ENCODE measurements at places on chromosomes 2 and 18.

GRCh38 chr2:15756011-15756550, 164.4 kb downstream of the DDX1 start:
- DNase-seq = no peak

GRCh38 chr2:236259371-236259770, 4.8 kb downstream of the ASB18 start:
- DNase-seq = no peak

- DNase-seq = no peak
Observed at GRCh38 chr18:38932752-38933151, 1367.2 kb upstream of the CELF4 start.

DNA sequence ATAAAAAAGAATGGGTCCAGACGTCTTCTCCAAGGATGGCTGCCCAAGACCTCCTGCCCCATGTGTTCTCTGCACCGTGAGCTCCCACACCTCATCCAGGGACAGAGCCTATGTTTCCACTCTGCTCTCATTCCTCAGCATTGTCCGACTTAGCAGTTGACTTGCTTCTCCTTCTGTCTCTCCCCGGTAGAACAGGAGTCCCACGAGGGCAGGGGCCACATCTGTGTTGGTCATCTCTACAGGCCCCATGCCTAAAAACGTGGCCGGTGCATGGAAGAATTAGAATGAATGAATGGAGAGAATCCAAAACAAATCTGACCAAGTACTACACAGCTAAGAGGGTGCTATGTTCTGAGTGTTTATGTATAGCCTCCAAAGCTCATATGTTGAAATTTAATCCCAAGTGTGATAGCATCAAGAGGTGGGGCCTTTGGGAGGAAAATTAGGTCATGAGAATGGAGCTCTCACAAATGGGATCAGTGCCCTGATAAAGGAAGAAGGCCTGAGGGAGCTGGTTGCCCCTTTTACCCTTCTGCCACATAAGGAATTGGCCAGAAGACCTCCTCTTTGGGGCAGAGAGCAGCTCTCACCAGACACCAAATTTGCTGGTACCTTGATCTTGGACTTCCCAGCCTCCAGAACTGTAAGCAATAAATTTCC, 55.9 kb downstream of the FAM178B start:
- no peak for DNase-seq

DNA sequence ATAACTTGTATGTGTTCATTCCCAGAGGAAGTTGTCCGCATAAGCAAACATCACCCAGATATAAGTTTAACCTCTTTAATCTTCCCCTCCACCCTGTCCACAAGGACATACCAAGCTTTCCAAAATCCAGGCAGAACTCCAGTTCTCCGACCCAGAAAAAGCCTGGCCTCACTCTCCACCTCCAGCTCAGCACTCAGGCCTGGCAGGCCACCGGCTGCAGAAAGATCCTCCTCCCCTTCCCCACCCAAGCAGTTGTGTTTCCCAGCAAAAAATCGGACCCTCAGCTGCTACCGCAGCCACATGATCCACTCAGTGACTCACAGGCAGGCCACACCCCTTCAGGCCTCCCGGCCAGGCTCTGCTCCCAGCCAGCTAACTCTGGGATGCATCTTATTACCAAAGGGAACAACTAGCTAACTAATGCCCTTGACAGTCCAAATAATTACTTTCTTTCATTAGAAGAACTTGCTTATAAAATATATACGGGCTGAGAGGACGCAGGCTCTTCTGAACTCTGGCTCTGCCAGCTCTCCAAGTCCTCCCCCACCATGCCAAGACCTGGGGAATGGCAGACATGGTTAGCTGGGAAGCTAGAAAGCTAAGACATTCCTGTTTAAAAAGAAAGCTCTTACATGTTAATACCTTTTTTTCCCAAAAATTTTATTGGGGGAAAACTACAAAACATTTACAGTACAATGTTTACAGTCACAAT, 4.5 kb downstream of the ZFP36L2 start:
- DNase-seq = peak; percentile 98

Measured in right hindlimb (tissue), 1 donor.